ENCODE measurements at places on chromosomes 2 and 18.

- no peak for DNase-seq
These were observed 8.9 kb upstream of the LRRFIP1 start for GRCh38 chr2:237618449-237618848.

DNA sequence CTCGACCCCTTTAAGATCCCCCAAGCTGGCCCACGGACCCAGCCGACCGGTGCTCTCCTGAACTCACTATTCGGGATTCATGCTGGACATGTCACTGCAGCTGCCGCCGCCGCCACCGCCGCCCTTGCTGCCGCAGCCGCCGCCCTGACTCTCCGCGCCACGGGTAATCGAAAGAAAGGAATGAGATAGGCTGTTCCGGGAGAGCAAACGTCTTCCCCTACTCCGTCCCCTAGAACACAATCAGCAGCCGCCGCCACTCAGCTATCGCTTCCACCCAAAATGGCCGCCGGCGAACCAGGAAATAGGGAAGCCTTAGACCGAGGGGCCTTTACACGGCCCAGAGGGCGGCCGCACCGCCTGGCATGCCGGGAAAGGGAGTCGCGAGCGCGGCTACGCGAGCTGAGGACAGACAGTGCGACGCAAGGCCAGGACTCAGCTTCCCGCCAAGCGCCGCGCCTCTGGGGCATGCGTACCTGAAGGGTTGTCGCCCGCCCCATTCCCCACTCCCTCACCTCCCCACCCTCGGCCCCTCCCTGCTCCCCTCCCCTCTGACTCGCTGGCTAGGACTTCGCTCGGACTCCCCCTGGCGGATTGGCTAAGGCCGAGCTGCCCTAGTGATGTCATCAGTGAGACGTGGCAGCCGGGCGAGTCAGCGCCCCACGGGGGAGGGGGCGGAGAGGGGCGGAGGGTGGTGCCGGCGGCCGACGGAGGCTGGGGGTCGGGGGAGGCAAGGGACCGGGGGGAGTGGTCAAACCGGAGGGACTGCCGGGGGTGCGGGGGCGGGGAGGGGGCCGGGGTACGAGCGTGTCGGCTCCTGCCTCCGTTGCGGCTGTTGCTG lies at the start of gene RAB1A:
Gene RAB1A, minus strand, starts transcription at position 281 of the 838 bp plus-strand sequence. Its CDS starts 191 bp downstream, at position 90.
- DNase-seq, result peak; percentile 100

DNA sequence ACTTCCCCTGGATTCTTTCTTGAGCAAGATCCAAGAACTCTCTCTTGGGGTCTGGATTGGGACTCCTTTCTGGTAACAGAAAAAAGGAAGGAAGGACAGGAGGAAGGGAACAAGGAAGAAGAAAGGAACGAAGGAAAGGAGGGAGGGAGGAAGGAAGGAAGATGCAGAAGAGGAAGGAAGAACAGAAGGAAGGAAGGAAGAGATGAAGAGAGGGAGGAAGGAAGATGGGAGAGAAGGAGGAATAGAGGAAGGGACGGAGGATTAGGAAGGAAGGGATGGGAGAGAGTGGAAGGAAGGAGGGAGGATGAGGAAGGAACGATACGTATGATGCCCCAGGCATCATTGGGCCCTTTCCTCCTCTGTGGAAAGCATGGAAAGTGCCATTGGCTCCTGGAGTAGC lies 58.6 kb downstream of the CYP26B1 start:
- no peak for DNase-seq

- DNase-seq, result no peak
These were observed 70.4 kb upstream of the CYP1B1 start for GRCh38 chr2:38146275-38146906.

DNA sequence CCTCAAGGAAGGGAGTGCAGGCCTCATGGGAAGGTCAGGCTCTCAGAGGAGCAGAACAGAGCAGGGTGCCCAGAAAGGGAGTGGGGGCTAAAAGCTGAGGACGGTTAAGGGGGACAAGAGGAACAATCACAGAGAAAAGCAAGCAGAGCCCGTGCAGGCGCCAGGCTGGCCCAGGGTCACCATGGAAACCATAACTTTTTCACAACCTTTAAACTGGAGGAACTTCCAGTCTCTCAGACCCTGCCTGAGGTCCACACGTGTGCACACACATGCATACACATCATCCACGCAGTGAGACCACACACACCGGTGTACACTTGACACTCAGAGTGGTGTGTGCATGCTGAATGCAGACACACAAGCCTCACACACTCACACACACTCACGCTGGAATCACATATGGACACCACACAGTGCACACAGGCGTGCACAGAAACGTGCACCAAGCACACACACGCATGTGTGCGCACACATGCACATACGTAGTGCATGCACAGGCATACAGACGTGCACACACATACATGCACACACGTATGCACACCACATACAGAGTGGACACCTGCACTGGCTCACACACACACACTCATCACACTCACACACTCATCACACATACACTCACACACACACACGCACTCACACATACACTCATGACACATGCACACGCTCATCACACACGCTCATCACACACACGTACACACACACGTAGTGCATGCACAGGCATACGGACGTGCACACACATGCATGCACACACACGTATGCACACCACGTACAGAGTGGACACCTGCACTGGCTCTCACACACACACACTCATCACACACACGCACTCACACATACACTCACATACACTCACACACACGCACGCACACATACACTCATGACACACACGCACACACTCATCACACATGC lies 37.2 kb upstream of the SNED1 start:
- no peak for DNase-seq

- DNase-seq, result no peak
These were observed 113.5 kb upstream of the CHRNA1 start for GRCh38 chr2:174877751-174878150.

DNA sequence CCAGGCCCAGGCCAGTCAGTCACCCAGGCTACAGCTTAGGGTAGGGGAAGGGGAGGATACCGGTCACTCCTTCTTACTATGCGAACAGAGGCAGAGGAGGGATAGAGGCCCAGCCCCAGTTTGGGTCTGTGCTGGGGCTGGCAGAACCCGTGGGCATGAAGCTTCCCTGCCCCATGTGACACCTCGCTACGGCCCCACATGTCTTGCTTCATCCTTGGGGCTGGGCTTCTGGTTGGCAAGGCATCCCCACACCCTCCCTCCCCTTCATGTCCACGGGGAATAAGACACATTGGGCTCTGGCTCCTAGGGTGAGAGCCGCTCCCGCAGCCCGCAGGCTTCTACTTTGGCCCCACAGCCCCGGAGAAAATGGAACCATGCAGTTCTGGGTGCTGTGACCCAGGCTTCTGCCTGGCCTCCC lies 32.4 kb downstream of the HS1BP3 start:
- DNase-seq, result peak; percentile 1

DNA sequence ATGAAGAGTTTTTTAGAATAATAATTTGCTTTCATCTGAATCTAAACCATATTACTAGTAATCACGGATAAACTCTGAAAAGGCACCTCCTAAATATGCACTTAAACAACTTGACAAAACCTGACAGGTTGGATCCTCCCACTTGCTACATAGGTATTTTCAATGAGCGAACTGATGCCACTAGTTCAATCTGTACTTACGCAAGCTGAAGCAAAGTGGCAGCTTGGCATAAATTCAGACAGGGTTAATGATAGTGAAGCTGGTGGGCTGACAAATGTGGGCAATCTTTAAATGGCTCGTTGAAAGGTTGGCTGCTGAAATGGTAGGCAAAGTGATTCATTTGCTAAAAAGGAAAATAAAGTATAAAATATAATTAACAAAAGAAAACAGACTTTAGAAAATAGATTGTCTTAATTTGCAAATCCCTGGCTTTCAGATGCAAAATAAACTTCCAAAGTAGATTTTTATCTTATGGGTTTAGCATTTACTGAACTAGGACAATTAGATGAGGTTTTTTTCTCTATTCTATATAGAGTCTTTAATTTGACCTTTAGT lies 1713.5 kb upstream of the SLC39A10 start:
- DNase-seq, result no peak

- DNase-seq, result no peak
These were observed 32.7 kb downstream of the ALMS1 start for GRCh38 chr2:73418343-73418742.

GRCh38 chr18:44899832-44900231 lies 219.1 kb downstream of the SETBP1 start:
- DNase-seq, result no peak

GRCh38 chr2:155125585-155126230 lies 427.2 kb downstream of the KCNJ3 start:
- no peak for DNase-seq

GRCh38 chr2:200042102-200042735 lies 86.8 kb downstream of the MAIP1 start:
- DNase-seq, result no peak

DNA sequence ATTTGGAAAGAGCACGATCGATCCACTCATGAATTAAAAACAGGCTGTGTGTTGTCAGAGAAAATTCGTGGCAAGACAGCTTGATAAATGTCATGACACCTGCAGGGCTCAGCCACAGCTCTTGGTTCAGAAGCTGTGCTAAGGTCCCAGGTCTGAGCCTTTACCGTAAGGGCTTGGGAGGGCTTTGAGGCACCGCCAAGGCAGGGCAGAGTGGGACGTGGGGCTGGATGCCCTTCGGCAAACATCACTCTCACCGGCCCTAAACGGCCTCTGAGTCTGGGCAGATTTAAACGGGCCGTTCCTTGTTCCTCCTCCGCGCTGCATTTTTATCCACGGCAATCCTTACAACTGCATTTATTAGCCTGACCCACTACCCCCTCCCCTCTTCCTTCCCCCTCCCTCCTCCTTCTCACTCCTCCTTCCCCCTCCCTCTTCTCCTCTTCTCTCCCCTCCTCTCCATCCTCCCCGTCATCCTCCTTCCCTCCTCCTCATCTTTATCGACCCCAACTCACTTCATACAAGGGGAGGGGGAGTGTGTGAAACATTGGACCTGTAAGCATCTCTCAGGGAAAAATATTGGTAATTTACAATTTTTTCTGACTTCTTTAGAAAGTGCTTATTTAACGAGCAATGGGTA lies 33.9 kb downstream of the MBP start:
- no peak for DNase-seq

- DNase-seq, result no peak
These were observed 58.9 kb upstream of the CTNNA2 start for GRCh38 chr2:79453918-79454317.

DNA sequence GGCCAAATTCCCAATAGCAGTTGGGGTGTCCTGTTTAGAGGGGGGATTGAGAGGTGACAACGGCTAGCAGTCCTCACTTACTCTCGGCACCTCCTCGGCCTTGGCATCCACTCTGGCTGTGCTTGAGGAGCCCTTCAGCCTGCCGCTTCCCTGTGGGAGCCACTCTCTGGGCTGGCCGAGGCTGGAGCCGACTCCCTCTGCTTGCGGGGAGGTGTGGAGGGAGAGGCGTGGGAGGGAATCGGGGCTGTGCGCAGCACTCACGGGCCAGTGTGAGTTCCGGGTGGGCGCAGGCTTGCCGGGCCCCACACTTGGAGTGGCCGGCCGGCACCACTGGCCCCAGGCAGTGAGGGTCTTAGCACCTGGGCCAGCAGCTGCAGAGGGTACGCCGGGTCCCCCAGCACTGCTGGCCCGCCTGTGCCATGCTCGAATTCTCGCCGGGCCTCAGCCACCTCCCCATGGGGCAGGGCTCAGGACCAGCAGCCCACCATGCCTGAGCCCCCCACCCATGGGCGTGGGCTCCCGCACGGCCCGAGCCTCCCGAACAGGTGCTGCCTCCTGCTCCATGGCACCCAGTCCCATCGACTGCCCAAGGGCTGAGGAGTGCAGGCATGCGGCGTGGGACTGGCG lies 705.9 kb upstream of the ZNF804A start:
- no peak for DNase-seq

DNA sequence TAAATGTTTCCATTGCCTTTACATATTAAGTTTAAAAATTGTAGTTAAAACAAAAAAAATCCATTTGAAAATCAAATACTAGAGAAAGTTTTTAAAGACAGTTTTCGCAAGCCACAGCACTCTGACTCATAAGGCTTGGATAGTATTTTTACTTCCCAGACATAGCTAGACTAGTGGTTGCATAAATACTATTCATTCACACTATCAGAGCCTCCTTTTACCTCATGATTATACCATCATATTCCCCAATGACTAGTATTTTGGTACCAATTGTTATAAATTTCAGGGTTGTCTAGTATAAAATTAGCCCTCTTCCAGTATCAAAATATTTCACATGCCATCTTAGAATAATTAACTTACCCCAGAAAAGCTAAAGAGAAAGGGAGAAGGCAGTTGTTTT lies 393.5 kb downstream of the ERBB4 start:
- DNase-seq, result no peak

DNA sequence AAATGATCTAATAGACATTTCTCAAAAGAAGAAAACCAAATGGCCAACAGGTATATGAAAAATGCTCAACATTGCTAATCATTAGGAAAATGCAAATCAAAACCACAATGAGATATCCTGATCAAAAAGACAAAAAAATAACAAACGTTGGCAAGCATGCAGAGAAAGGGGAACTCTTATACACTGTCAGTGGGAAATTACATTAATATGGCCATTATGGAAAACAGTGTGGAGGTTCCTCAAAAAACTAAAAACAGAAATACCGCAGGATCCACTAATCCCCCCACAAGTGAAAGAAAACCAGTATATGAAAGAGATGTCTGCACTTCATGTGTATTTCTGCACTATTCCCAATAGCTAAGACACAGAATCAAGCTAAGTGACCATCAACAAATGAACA lies 57.7 kb upstream of the CTIF start:
- no peak for DNase-seq

DNA sequence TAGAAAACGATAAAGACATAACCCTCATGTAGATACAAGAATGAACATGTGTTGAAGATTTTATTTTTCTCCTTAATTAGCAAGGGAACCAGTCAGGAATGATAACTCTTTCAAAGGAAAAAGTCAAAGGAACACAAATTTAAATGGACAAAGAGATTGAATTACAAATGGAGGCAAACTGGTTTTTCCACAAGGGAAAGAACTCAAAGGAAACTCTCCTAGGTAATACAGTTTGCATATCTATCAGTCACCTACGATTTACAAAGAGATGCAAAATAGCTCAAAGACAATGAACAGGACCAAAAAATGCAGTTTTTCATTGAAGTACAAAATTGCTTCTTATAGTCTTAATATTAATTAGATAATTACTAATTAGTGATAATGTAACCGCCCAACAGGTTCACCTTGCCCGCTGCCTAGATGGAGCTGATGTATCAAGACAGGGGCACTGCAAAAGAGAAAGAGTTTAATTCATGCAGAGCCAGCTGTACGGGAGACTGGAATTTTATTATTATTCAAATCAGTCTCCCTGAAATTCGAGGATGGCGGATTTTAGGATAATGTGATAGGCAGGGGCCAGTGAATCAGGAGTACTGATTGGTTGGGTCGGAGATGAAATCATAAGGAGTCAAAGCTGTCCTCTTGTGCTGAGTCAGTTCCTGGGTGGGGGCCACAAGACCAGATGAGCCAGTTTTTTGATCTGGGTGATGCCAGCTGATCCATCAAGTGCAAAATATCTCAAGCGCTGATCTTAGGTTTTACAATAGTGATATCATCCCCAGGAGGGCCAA lies 151.0 kb downstream of the TMEM17 start:
- DNase-seq, result no peak

- DNase-seq, result no peak
These were observed 7.1 kb downstream of the PPP1R1C start for GRCh38 chr2:181992776-181993175.
